ENCODE measurements at places on chromosomes 12 and 14.
A peak's percentile ranks its signal among the peaks of the same experiment; 100 is the strongest.

DNA sequence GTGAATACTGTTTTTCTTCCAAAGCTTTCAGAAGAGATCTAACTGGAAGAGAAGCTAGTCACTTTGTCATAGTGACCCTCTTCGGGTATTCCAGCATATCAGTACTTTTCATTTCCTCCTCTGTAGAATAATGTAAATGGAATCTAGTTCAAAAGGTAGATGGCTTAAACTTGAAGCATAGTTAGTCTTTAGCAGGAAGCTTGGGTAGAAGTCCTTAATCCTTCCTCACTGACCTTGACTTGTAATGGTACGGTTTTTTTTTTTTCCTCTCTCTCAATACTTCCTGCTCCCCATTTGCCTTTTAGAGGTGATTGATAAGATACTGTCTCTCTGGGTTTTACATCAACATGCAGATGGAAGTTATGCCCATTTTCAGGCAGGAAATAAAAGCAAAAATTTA is 1.7 kb downstream of the FBXO34 start:
- no peak for DNase-seq

GRCh38 chr12:124305776-124306685 is 11.1 kb downstream of the RFLNA start:
- no peak for DNase-seq

DNA sequence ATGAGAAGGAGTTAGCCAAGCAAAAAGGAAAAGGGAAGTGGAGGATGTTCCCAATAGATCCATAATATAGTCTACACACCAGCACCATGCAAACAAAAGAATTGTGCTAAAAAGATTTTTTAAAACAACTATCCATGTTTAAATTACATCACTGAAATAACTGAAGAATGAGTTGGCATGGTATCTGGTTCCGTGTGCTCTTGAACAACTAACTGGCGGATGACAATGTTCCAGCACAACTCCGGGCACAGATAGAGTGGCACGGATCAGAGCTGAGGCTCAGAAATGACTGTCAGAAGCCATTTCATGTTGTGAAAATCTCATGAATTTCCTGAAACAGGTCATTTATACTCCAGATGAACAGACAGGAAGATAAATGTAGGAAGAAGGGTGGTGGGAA is 153.1 kb downstream of the HMGA2 start:
- DNase-seq = no peak

- DNase-seq = no peak
Observed at GRCh38 chr12:130420071-130420470, 82.4 kb downstream of the PIWIL1 start.

DNA sequence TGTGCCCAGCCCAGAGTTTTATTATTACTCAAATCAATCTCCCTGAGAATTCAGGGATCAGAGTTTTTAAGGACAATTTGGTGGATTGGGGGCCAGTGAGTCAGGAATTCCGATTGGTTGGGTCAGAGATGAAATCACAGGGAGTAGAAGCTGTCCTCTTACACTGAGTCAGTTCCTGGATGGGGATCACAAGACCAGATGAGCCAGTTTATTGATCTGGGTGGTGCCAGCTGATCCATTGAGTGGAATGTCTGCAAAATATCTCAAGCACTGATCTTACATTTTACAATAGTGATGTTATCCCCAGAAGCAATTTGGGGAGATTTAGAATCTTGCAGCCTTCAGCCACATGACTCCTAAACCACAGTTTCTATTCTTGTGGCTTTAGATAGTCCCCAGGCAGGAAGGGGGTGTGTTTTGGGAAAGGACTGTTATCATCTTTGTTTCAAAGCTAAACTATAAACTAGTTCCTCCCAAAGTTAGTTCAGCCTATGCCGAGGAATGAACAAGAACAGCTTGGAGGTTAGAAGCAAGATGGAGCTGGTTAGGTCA is 89.1 kb upstream of the CNOT2 start:
- DNase-seq = no peak

DNA sequence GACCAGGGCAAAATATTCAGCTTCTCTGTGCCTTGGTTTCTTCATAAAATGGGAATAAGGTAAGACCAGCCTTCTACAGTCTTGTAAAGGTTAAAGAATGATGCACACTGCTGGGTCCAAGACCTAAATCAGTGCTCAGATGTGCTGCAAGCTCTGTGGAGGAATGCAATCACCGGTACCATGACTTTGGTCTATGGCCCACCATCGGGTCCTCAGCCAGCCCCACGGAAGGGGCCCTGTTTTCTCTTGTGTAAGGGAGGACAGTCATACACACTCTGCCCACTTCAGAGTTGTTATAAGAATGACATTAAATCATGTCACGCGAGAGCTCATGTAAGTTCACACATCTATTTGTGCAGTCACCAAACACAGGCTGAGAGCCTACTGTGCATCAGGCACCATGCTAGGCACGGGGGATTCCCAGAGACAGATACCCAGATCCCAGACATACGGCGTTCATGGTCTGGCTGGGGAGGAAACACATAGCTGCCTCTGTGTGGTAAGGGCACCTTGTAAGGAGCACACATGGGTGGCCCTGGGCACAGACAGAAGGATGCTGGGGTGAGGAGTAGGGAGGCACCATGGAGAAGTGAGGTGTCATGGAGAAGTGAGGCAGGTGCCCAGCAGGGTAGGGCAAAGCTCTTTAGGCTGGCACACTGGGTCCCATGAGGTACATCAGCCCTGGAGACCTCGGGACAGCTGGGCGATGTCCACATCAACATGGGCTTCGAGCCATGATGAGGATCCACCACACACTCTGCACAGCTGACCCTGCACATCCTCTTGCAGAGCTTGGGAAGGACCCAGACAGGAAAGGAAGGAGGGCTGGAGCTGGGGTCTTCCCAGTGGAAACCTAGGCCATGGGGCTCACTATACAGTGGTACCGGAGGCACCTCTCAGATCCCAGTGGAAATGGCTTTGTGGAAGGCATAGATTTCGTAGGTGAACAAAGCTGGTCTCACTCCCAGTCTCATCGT is 190.4 kb upstream of the DIO3 start:
- DNase-seq = no peak

GRCh38 chr14:92724516-92725340 is 23.7 kb downstream of the LGMN start:
- DNase-seq = no peak

DNA sequence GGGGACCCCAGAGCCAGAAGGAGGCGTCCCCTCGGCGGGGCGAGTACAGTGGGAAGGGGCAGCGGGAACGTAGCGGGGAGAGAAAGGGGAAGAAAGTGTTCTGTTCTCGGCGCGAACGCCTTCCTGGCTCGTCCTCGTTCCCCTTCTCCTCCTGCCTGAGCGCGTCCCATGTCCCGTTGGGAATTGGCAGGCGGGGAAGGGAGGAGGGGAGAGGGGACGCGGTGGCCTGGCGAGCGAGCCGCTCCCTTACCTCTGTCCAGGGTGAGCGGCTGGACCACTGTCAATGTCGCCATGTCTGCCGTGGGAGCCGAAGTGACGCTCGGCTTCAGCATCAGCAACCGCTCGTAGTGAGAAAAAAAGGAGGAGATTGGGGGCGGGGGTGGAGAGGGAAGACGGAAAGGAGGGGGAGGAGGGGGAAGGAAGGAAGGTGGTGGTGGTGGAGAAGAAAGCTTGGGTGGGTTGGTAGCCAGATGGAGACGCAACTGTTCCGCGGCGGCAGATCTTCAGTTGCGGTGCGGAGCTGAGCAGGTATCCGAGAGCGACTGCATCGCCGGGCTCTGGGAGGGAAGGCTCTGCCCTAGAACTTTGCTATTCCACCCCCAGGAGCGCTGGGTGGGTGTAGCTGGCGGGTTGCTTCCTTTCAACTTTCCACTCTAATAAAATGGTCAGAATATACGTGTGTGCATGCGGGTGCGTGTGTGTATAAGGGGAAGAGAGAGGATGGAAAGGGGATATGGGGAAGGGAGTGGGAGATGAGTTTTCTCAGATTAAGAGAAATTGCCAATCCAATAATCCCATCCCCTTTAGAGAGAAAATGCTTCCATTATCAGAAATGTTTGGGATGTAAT is at the start of gene LIN7A:
Gene LIN7A (minus strand): TSS at position 544 of the 848 bp plus-strand sequence. CDS start 212 bp downstream, at position 332.
- no peak for DNase-seq

GRCh38 chr14:61379639-61380184 is 58.3 kb downstream of the PRKCH start:
- no peak for DNase-seq

- DNase-seq = no peak
Observed at GRCh38 chr14:93073910-93074769, 41.6 kb downstream of the ITPK1 start.

DNA sequence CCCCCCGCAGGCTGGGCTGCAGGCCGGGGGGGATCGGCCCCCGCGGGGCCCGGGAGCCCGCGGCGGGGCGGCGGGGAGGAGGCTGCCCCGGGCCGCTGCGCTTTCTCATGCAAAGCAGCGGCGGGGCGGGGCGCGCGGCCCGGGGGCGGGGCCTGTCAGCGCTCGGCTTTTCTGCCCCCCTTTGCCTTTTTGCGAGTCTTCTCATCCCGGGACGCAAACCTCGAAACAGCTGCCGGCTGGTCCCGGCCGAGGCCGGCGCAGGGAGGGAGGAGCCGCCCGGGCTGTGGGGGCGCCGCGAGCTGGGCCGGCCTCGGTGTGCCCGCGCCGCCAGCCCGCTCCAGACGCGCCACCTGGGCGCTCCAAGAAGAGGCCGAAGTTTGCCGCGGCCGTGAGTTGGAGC is at the start of gene FZD10:
Gene FZD10 (plus strand): TSS at position 198 of the 400 bp plus-strand sequence. CDS start 479 bp downstream, outside the sequence.
- peak; percentile 11 for DNase-seq

- no peak for DNase-seq
Observed at GRCh38 chr14:85531141-85531586, 1.2 kb downstream of the FLRT2 start.

- no peak for DNase-seq
Observed at GRCh38 chr12:40017488-40017887, 88.4 kb downstream of the SLC2A13 start.

- DNase-seq = peak; percentile 84
Observed at GRCh38 chr12:57590864-57591781, at the start of gene PIP4K2C. Gene PIP4K2C, plus strand, starts transcription at chr12:57591192. Its CDS starts 98 bp downstream, at chr12:57591290.

DNA sequence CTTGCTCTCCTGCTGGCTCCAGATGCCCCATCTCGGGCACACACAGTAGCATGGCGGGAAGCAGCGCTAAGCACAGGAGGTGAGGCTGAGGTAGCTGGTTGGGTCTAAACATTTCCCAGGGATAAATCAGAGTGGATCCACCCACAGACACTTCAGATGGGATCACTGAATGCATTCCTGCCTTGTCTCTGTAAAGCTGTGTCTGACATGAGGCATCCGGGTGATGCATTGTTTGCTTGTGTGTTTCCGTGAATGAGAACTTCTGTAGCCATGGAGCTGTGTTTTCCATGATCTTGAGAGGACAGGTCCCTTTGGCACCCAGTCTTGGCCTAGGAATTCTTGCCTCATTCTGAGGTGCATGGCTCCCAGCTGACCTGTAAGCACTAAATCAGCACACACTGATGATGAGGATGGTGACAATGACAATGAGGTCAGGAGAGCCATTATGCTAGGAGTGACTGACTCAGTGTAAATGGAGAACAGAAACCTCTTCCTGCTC is 6.7 kb upstream of the KRT75 start:
- no peak for DNase-seq

All from CD4-positive, alpha-beta T cell treated with Interleukin-17A for 4 hours (primary cell).